ENCODE measurements at places on chromosomes 1 and 21. TPM values are rescaled to one million over a fixed set of nuclear protein-coding genes. Genes with fewer than 3 reads are reported as not detected.

BMP8B gene
- 6.8 TPM for total RNA-seq

HOOK1 gene
- total RNA-seq = 50.6 TPM

ZNF644 gene
- total RNA-seq = 164 TPM

KAZN gene
- total RNA-seq = 22.5 TPM

CYP4A22 gene
- total RNA-seq = not detected

SPATA6 gene
- 32.6 TPM for total RNA-seq

LYPD8 gene
- not detected for total RNA-seq

HPCA gene
- 15.2 TPM for total RNA-seq

EXO1 gene
- 4.3 TPM for total RNA-seq

DPT gene
- total RNA-seq = 54.1 TPM

LRRC53 gene
- 0.11 TPM for total RNA-seq

EDARADD gene
- total RNA-seq = 2.9 TPM

MED8 gene
- 51.3 TPM for total RNA-seq

YY1AP1 gene
- total RNA-seq = 164 TPM

SEC16B gene
- total RNA-seq = 16.1 TPM

IFNLR1 gene
- 1.6 TPM for total RNA-seq

ITGB2 gene
- 24.1 TPM for total RNA-seq

HAO2 gene
- not detected for total RNA-seq

GPR52 gene
- 5.8 TPM for total RNA-seq

HES3 gene
- total RNA-seq = not detected

All from camera-type eye (tissue), 1 donor.